HT-29 (cell line): ENCODE measurements at places on chromosomes 12 and 14.

DNA sequence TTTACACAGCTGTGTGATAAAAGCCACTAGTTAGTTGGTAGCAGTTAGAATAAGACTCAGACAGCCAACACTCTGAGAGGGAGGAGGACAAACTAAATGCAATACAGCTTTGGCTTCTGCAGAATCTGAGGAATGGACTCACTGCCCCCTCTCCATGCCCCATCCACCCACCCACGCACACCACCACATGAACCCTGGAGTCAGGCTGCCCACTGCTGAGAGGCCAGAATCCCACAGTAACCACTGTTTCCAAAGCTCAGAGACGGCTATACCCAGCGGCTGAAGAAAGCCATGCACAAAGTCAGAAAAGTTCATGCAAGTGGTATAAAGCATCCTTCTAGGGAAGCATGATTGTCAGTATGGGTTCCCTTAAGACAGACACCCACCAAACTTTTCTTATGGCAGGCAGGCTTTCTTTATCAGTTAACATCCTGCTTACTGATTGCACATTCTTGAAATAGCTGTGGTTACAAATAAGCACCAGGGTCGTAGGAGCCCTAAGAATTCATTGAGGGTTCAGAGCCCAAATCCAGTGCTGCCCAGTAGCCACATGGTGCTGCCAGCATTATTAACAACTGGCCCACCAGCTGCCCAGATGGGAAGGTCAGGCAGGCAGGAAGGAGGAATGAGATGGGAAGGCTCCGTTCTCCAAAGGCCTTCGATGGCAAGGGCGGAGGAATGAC, 61.5 kb downstream of the NT5DC3 start:
- DNase-seq = no peak

GRCh38 chr12:89665556-89665955, 43.1 kb downstream of the ATP2B1 start:
- no peak for DNase-seq

- no peak for DNase-seq
Observed at GRCh38 chr12:526089-526488, 66.3 kb downstream of the B4GALNT3 start.

DNA sequence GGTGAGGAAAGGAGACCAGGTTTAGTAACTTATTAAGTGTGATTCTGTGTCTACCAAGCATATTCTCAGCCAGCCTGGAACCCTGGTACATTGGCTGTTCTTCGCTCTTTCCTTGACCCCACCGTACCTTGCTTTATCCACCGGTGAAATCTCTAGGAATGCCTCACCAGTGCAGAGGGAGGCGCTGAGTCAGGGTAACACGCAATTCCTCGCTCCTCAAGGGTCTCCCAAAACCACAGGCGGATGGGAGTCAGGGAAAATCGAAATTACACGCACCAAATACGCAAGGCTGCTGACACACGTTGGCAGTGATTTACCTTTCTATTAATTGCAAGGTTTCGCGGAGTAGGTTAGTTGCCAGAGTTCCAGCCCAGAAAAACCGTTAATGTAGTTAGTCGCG, 845 bp downstream of the L3HYPDH start:
- DNase-seq = peak; percentile 38

DNA sequence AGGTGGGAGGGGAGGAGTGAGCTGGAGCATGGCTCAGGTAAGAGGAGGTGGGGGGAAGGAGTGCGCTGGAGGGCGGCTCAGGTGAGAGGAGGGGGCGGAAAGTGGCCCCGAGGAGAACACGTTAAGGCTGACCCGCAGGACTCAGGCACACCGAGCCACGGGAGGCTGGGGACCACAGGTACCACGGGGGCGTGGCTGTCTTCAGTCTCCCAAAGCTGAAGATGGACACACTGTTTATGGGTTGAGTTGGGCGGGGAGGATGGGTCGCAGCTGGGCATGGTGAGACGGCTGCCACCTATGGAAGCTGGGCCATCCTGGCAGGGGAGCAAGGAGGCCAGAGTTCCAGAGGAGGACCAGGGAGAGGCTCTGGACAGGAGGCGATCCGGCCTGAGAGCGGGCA, 23.5 kb downstream of the UBR7 start:
- DNase-seq = no peak

DNA sequence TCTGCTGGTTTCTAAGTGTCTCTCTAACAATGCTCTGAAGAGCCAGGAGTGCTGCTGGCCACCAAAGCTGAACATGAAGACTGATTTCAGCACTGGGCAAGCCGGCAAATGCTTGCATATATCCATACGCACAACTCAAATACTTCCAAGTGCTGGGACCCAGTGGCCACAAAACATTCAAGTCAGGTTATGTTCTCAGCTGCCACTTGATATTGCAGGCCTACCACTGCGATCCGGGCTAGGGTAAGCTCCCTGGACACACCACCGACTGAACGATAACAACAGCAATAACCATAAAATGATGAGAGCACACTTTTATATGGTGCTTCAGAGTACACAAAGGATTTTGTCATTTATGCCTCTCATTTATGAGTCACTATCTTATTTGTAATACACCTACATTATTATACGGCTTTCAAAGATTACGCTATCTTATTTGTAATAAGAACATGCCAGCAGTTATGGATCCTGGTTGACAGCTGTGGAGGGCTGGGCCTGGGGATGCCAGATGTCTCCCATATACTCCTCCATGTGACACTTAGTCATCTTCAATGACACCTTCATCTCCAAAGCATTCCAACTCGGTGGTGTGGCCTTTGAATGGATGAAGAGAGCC, 35.5 kb downstream of the CRACR2A start:
- no peak for DNase-seq

GRCh38 chr12:72277415-72277814, 5.2 kb downstream of the TRHDE start:
- no peak for DNase-seq

- DNase-seq = no peak
Observed at GRCh38 chr12:92938018-92938417, 8.9 kb upstream of the EEA1 start.

- no peak for DNase-seq
Observed at GRCh38 chr14:76672123-76672522, 89.1 kb upstream of the VASH1 start.

DNA sequence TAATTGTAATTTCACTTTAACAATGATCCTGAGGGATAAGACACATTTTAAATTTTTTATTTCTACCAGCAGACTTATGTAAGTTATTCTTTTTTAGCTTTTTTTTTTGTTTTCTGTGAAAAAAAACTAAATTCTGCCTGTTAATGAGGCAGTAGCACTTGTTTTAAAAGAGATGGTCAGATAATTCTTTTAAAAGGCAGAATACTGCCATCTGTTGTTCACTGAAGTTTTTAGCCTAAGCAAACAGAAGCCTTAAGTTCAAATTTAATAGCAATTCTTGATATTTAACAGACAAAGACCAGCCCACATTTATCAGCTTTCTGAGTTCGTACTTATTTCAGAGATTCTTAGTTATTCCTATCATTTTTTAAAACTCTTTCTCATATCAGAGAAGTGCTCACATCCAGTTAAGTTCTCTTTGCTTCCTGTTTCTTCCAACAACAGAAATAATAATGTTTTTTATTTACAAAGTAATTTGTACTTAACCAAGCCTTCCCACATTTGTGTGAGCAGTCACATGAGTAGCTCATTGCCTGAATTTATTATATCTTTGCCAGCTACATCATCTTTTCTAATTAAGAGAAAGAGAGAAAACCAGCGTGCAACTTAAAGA, 93.4 kb upstream of the SLCO1C1 start:
- DNase-seq = peak; percentile 28

- no peak for DNase-seq
Observed at GRCh38 chr12:103780093-103780440, 61.0 kb downstream of the NT5DC3 start.

GRCh38 chr12:69981881-69982475, 157.0 kb downstream of the MYRFL start:
- DNase-seq = no peak

DNA sequence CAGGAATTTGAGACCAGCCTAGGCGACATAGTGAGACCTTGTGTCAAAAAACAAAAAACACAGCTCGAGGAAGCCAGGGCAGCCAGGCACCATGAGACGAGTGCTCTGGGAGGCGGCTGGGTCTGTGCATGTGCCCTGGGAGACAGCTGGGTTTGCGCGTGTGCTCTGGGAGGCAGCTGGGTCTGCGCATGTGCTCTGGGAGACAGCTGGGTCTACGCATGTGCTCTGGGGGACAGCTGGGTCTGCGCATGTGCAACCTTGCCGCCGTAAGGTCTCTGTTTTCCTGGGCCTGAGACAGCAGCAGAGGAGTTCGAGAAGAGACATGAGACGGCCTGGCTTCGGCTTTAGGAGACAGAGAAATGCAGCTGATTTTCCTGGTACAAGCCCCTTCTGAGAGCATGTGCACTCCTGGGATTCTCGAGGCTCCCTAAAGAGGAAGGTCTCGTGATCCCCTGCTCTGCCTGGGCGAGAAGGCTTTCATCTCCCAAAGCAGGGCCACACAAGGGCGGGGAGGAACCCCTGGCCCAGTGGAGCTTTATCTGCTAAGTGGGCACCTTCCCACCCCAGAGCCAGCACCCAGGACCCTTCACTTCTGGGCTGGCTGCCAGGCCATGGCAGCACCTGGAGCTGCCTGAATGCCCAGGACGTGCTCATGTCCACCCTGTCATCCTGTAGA, 3.5 kb upstream of the BDKRB1 start:
- no peak for DNase-seq

- no peak for DNase-seq
Observed at GRCh38 chr14:87094913-87095312, 898.1 kb downstream of the GALC start.

DNA sequence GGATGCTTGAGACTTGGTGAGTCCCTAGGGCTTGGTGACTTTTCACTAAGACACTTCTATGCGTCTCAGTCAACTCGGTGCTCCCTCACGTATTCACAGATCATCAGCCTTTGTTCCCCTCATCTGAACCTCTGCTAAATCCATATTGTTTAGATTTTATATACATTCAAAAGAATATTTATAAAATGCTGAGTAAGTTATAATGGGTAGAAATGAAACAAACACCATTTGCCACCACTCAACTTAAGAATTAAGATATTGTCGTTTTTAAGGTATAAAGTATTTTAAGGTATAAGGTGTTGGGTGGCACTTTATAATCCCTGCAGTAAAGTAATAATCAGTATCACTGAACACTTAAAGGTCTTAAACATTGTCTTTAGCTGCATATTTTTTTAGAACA, 103.0 kb downstream of the TTLL5 start:
- DNase-seq = no peak
